ENCODE measurements at places on chromosomes 1 and 21. TPM values are rescaled to one million over a fixed set of nuclear protein-coding genes. Genes with fewer than 3 reads are reported as not detected.
A peak's percentile ranks its signal among the peaks of the same experiment; 100 is the strongest.

Gene NGF
- 0.79 TPM for total RNA-seq

GRCh38 chr1:22930240-22930912, 42.3 kb downstream of the LACTBL1 start:
- DNase-seq: peak; percentile 56

GRCh38 chr1:154862907-154863306, 7.2 kb downstream of the KCNN3 start:
- DNase-seq: no peak

Gene C21orf58
- total RNA-seq: 0.75 TPM

- DNase-seq: no peak
Observed at GRCh38 chr1:219783605-219784235, 144.6 kb downstream of the SLC30A10 start.

GRCh38 chr1:17572264-17572985, 32.9 kb downstream of the ARHGEF10L start:
- DNase-seq: no peak

DNA sequence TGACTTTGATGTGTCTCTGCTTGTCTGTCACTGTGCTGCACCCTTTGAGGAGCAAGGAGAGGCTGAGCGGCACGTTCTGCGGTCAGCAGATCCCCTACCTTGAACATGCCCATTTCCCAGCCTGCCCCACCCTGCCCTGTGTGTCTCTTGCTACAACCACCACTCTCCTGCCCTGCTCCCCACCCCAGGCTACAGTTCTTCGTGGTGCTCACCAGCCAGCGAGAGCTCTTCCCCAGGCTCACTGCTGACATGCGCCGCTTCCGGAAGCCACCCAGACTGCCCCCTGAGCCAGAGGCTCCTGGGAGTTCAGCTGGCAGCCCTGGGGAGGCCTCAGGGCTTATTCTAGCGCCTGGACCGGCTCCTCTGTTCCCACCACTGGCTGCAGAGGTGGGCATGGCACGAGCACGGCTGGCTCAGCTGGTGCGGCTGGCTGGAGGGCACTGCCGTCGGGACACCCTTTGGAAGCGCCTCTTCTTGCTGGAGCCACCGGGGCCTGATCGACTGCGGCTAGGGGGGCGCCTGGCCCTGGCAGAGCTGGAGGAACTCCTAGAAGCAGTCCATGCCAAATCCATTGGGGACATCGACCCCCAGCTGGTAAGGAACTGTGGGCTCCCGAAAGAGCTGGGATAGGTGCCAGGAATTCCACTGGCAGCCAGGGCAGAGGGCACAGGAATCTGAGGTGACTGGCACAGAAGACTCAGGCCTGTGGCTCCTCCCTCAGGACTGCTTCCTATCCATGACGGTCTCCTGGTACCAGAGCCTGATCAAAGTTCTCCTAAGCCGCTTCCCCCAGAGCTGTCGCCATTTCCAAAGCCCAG, 5.6 kb downstream of the HYI start:
- no peak for DNase-seq

Gene PKLR
- 56.1 TPM for total RNA-seq

DNA sequence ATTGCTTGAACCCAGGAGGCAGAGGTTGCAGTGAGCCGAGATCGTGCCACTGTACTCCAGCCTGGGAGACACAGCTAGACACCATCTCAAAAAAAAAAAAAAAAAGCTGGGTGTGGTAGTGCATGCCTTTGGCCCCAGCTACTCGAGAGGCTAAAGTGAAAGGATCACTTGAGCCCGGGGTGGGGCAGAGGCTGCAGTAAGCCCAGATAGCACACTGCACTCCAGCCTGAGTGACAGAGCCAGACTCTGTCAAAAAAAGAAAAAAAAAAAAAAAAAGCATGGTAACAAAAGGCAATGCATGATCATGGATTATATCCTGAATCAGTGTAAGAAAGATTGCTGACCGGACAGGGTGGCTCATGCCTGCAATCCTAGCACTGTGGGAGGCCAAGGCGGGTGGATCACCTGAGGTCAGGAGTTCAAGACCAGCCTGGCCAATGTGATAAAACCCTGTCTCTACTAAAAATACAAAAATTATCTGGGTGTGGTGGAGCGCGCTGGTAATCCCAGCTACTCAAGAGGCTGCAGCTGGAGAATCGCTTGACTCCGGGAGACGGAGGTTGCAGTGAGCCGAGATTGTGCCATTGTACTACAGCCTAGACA, 76.3 kb downstream of the RUSC1 start:
- no peak for DNase-seq

GRCh38 chr21:28342212-28342810, 650.4 kb downstream of the LTN1 start:
- no peak for DNase-seq

Gene CD53
- 30.4 TPM for total RNA-seq

DNA sequence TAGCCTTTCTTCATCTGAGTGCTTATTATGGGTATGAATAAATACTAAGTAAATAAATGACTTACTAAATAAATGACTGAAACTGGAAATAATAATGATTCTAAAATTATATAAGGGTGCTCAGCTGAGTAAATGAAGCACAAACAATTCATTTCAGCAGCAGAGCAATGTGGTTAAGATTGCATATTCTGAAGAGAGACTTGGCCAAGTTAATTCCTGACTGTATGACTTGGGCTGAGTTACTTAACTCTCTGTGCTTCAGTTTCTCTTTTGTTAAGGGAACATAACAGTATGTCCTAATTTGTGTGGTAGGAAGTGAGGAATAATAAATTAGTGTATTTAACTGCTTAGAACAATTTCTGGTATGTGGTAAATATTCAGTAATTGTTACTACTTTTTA, 19.1 kb downstream of the AGL start:
- no peak for DNase-seq

Gene SAMSN1
- total RNA-seq: 9.0 TPM

Gene SH3BGR
- 0.33 TPM for total RNA-seq

Gene NID1
- total RNA-seq: 90.1 TPM

Gene NECTIN4
- total RNA-seq: not detected

Gene PGLYRP3
- not detected for total RNA-seq

- DNase-seq: no peak
Observed at GRCh38 chr1:204357551-204358490, 1.9 kb downstream of the PLEKHA6 start.

Gene CR1L
- 30.9 TPM for total RNA-seq

Gene LRRN2
- 2.8 TPM for total RNA-seq

DNA sequence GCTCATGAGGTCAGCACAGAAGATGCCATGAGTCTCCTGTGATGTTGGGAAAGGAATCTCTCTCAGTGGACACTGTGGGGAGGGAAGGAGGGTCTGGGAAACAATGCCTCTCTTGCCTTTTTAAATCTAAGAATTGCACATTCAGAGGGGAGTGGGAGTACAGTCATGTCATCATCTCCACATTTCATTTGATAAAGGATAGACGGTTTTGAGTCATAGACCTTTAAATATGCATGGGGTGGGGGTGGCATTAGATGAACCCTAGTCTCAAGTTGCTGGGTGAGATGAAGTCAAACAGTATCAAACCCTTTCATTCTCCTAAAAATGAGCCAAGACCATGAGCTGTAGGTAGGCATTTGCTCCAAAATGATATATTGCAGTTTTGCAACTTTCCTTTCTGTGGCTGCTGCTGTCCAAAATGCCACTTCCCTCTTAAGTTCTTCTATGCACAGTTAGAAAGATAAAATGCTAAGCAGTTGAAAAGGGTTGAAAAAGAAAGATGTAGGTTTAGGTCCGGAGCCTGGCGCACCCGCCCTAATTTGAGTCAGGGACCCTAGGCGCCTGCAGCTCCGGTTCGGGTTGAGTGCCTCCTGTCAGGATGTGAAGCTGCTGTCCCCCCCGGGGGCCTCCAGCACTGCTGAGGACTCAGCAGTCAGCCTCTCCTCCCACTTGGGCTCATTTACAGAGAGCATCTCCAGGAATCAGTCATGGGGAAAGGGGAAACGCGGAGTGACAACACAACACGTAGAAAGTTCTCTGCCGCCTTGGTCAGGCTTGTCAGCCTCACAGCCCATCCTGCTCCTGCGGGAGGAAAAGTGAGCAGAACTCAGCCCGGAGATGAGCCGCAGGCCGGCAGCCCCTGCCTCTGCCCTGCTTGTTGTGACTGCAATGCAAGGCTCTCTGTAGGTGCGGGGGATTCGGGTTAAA, 479.3 kb upstream of the RUNX1 start:
- no peak for DNase-seq

Gene ACTN2
- 0.19 TPM for total RNA-seq

- no peak for DNase-seq
Observed at GRCh38 chr1:58695206-58695605, 4.7 kb downstream of the MYSM1 start.

Gene CDA
- total RNA-seq: 8.1 TPM

Gene SGIP1
- total RNA-seq: 2.5 TPM

DNA sequence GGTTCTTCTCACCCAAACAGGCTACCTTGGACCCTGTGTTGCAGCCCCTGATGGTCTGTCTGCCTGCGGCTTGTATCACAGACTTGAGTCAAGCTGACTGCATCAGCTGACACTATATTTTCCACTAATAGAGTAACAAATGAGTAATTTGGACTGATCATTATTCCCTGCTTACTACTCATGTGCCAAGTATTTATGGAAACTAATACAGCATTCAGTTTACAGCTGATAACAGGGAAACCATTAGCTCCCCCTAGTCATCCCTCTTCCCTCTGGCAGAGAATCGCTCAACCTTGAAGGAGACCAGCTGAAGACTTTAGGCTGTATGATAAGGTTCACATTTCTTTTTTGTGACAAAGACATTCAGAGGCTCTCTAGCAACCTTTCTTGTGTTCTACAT, 116.6 kb upstream of the SYT6 start:
- no peak for DNase-seq

DNA sequence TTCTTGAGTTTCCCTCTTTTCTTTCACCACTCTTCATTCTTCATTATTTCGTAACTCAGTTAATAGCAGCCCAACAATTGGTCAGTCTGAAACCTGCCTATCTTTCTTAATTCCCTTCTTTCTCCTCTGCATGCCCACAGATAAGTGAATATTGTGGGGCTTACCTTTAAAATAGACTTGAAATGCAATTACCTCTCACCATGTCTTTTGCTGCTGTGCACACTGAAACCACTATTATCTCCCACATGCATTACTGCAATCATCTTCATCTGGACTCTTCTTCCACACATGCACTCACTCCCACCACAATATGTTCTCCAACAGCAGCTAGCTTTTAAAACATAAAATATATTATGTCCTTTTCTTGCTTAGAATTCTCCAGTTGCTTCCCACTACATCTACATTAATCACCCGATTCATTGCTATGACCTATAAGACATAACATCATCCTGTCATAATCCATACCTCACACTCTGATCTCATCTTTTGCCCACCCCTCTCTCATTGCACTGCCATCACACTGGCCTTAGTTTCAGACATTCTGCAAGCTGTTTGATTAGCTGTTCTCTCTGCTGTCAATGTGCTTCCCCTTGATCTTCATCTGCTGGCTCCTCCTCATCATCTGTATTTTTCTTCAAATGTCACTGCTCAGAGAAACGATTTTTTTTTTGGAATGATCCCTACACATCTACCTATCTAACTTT, 304.8 kb downstream of the PTPRC start:
- DNase-seq: no peak

Gene CD58
- total RNA-seq: 30.2 TPM

Gene IL12RB2
- total RNA-seq: 0.50 TPM

DNA sequence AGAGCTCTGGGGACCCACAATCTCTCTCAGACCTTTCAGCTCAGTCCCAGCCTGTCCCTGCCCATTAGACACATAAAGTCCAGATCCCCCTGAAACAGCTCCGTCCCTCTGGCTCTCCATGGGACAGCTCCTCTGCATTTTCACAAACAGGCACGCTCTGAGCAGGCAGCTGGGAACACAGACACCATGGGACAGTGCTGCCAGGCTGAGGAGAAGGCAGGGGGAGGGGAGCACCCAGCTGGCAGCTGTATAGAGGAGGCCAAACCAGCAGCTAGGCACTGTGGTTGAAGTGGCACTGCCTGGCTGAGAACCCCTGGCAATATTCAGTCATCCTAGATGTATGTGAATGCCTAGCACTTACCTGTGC, 2.0 kb downstream of the TMEM63A start:
- no peak for DNase-seq

Gene SPRR5
- total RNA-seq: not detected

DNA sequence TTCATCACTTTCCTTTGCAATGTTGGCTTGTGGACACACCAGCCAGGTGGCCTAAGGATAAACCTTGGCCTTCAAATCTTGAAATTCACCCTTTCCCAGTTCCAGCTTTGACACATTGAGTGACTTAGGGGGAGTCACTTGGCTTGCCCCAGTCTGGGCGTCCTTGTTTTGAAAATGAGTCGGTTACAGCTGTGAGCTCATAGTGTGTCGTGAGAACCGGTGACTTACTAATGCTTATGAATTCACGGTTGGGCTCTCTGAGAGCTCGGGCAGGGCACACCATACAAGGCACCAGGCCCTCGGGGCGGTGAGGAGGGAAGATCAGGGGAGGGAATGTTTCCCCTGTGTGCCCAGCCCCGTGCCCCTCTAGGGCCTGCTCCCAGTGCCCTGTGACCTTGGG, 126.9 kb upstream of the TMPRSS2 start:
- no peak for DNase-seq

Gene ERRFI1
- 424 TPM for total RNA-seq

GRCh38 chr1:183241471-183241870, 55.4 kb downstream of the LAMC2 start:
- DNase-seq: no peak

- no peak for DNase-seq
Observed at GRCh38 chr1:1136547-1137230, 20.8 kb upstream of the C1orf159 start.

- no peak for DNase-seq
Observed at GRCh38 chr1:25695090-25695770, 78.6 kb downstream of the MAN1C1 start.

Gene TNN
- 1.3 TPM for total RNA-seq

Gene HES4
- 0.93 TPM for total RNA-seq

- DNase-seq: no peak
Observed at GRCh38 chr21:41924368-41924754, 29.5 kb downstream of the C2CD2 start.

DNA sequence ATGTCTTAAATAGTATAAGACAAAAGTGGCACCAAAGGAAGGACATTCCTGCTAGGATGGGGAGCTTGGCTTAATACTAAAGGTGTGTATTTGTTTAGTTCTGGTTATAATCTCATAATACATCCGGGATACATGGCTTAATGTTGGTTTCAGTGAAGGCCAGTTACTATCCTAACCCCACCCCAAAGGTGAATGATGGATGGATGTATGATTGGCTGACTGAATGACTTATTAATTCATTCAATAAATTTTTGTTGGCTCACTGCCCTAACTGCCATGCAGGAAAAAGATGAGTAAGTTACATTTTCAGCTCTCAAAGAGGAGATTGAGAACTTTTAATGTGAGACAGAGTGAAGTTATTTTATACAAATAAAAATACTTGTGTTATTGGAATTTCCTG, 52.2 kb downstream of the PHACTR4 start:
- no peak for DNase-seq
